HepG2 (cell line): ENCODE measurements at places on chromosomes 16 and 17. TPM values are rescaled to one million over a fixed set of nuclear protein-coding genes. Genes with fewer than 3 reads are reported as not detected.
A peak's percentile ranks its signal among the peaks of the same experiment; 100 is the strongest.

DNA sequence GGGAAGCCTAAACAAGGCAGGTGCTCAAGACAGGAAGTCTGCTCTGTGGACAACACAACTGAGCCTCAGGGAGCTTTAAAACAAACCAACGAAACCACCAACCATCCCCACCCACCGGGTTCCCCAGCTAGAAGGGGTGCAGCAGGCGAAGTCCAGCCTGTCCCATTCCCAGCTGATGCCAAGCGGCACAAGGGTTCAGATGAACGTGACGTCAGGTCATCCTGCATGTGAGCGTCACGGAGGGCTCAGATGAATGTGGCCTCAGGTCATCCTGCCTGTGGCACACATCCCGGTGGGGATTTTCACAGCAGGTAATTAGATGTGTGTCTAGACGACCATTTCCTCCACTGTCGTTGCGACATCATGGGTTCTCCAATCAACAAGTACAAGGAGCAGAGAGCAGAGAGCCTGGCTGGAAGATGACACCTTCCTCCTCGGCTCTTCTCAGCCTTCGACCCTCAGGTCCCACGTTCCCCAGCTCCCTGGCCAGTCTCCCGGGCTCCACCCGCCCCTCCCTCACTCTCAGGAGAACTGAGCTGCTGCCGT, 246.5 kb downstream of the FOXL1 start:
- no peak for DNase-seq
- no peaks in the 10 kb centered on the region for H3K36me3 ChIP-seq
- H3K4me1 ChIP-seq = no peaks in the 10 kb centered on the region
- H3K4me3 ChIP-seq = no peak overlapping the region
- H3K27ac ChIP-seq = no peak overlapping the region
- H3K27me3 ChIP-seq = peaks cover 58% of the 10 kb centered on the region

GRCh38 chr17:50686494-50687199, 21.1 kb downstream of the ANKRD40 start:
- H3K4me3 ChIP-seq = peak overlapping the region; percentile 33
- H3K36me3 ChIP-seq = no peaks in the 10 kb centered on the region
- peak overlapping the region; percentile 99 for H3K27ac ChIP-seq
- peaks cover 98% of the 10 kb centered on the region for H3K4me1 ChIP-seq
- no peaks in the 10 kb centered on the region; the same call in 2 of the 3 replicates for H3K27me3 ChIP-seq

Gene CSH2
- not detected in 2 replicates for total RNA-seq

- no peaks in the 10 kb centered on the region for H3K4me1 ChIP-seq
- no peaks in the 10 kb centered on the region for H3K36me3 ChIP-seq
- H3K27ac ChIP-seq = no peak overlapping the region
- no peak for DNase-seq
- H3K4me3 ChIP-seq = no peak overlapping the region
Measured at GRCh38 chr16:84292011-84292410, 2.7 kb upstream of the WFDC1 start.

Gene CACNA1H
- total RNA-seq = 0.40 and 0.56 TPM in 2 replicates

DNA sequence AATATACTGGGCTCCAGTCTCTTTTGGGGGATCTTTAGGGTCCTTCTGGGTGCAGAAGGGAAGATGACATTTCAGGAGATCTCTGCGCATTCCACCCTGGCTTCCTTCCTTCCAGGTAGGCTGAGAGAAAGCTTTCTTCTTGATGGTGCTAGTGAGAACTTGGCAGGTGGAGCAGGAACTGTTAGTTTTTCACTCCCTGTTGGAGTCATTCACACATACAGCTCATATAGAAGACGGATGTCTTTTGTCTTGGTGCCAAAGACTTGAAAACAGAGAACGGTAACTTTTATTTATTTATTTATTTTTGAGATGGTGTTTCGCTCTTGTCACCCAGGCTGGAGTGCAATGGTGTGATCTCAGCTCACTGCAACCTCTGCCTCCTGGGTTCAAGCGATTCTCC, 43.9 kb downstream of the PITPNC1 start:
- no peak for DNase-seq
- H3K4me3 ChIP-seq = no peak overlapping the region
- H3K27ac ChIP-seq = no peak overlapping the region
- peaks cover 16% of the 10 kb centered on the region for H3K4me1 ChIP-seq
- no peaks in the 10 kb centered on the region for H3K36me3 ChIP-seq
- H3K27me3 ChIP-seq = no peaks in the 10 kb centered on the region

Gene PRSS53
- total RNA-seq = 0.65 and 2.2 TPM in 2 replicates

DNA sequence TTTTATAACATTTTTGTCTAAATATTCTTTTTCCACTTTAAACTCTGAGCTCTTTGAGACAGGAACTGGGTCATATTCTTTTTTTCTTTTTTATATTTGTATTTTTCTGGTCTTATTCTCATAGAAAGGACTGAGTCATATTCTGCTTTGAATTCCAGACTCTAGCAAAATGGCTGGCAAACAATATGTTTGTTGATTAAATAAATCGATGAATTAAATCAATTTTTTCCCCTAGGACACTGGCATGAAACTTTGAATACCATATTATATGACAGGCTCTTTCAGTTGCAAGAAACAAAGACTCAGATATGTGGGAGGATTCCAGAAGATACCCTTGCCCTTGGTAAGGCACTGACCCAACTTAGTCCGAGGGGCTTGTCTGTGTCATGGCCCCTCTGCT, 3.1 kb upstream of the RGS9 start:
- DNase-seq = no peak
- 0 out of 2 replicates have a peak, but pooled peaks cover 2% of the 10 kb centered on the region for H3K27me3 ChIP-seq
- no peak overlapping the region for H3K4me3 ChIP-seq
- H3K27ac ChIP-seq = no peak overlapping the region
- peaks cover 35% of the 10 kb centered on the region for H3K4me1 ChIP-seq

Gene MYCBPAP
- total RNA-seq = 0.24 and 0.36 TPM in 2 replicates

- H3K4me3 ChIP-seq = no peak overlapping the region
- H3K27me3 ChIP-seq = peaks cover 52% of the 10 kb centered on the region; the same call in 1 of the 3 replicates
- H3K27ac ChIP-seq = no peak overlapping the region
- DNase-seq = no peak
- H3K36me3 ChIP-seq = no peaks in the 10 kb centered on the region
- no peaks in the 10 kb centered on the region for H3K4me1 ChIP-seq
Measured at GRCh38 chr17:48438516-48439061, 8.6 kb upstream of the SKAP1 start.

DNA sequence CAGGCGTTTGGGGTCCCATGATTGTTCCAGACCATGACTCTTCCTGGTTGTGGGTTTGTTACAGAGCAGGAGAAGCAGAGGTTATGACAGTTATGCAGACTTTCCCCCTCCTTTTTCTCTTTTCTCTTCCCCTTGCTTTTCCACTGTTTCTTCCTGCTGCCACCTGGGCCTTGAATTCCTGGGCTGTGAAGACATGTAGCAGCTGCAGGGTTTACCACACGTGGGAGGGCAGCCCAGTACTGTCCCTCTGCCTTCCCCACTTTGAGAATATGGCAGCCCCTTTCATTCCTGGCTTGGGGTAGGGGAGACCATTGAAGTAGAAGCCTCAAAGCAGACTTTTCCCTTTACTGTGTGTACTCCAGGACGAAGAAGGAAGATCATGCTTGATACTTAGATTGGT, 7.9 kb upstream of the TACO1 start:
- peaks cover 28% of the 10 kb centered on the region for H3K36me3 ChIP-seq
- no peaks in the 10 kb centered on the region for H3K4me1 ChIP-seq
- no peak for DNase-seq
- no peak overlapping the region for H3K27ac ChIP-seq
- H3K27me3 ChIP-seq = no peaks in the 10 kb centered on the region
